ENCODE measurements at places on chromosomes 6 and 20.

GRCh38 chr6:106060167-106060566 is 26.0 kb upstream of the PRDM1 start:
- no peak for DNase-seq

DNA sequence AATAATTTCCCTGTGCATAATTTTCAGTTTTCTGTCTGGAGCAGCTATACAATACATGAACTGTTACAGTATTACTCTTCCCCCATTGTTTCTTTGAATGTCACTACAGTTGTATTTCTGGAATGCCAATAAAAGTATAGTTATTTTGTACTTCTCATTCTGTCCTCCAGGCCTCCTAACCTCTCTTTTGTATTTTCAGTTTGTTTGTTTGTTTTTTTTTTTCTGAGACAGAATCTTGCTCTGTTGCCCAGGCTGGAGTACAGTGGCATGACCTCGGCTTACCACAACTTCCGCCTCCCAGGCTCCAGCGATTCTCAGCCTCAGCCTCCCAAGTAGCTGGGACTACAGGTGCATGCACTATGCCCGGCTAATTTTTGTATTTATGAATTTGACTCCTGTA is 16.8 kb upstream of the ARID1B start:
- DNase-seq: no peak

- no peak for DNase-seq
Observed at GRCh38 chr6:147653631-147654030, 145.1 kb downstream of the SAMD5 start.

DNA sequence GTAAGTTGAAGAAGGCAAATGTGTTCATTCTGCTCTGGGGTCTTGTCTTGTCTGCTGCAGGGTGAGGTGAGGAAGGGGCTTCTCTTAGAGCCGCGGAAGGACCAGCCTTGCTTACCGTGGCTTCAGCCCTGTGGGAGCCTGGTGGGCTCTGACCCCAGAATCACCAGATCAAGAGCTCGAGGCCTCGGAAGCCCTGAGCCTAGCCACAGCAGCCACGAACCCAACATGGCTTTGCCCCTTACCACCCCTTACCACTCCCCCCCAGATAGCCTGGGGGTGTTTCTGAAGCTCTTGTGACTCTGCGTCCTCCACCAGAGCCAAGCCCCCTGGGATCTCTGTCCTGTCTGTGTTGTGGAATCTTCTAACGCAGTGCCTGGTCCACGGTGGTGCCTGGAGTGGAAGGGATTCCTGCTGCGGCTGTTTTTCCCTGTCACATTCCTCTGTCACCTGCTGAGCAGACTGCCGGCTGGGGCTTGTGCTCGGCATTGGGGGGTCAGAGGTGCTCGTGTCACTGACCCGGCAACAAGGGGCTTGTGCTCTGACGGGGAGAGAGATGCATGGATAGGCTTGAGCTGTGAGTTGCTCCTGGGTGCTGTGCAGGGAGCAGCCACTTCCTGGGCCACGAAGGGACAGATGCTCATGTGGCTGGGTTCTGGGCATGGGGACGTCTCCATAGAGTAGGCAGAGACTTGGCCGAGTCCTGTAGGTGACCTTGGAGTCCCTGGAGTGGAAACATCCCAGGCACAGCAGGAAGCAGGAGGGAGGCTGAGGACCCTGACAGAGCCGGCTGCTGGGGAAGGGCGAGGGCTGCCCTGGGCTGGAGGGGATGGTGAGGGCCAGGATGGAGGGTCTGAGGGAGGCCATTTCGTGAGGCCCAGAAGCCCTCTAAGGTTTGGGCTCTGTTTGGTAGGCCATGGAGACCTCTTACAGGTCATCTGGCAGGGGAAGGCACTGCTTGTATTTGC is 316.0 kb downstream of the QKI start:
- no peak for DNase-seq

DNA sequence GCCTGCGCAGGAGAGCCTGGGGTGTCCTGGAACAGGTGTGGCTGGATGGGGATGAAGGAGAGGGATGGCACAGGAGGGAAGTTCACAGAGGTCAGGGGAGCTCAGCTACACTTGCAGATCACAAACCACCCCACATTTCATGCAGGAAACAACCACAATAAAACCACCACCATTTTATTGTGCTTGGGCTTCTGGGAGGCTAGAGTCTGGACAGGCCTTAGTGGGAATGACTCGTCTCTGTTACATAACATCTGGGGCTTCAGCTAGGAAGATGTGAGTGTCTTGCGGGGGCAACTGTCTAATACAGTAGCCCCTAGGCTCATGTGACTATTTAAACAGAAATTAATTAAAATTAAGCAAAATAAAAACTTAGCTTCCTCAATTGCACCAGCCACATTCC is 33.4 kb downstream of the SNX5 start:
- DNase-seq: no peak

GRCh38 chr20:50993876-50994275 is 29.0 kb downstream of the KCNG1 start:
- no peak for DNase-seq

DNA sequence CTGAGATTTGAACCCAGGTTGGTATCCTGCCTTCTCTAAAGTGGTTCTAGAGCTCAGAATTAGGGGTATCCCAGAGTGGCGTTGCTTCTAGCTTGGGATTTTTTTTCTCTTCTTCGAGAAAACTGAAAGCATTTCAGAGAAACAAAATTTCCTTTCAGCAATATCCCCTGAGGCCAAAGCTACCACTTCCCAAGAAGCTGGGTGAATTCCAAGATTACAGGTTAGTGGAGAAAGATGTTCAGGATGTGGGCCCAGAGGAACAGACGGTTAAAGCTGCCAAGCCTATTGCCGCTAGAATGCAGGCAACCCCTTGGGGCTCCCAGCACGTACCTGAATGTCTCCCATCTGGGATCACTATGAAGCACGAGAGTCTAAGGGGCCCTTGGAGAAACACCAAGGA is 134.1 kb downstream of the FOXO3 start:
- DNase-seq: no peak

GRCh38 chr6:56860475-56860874 is 94.4 kb upstream of the BEND6 start:
- peak; percentile 54 for DNase-seq

All from fibroblast of the aortic adventitia (primary cell).